ENCODE measurements at places on chromosomes 3 and 15.

DNA sequence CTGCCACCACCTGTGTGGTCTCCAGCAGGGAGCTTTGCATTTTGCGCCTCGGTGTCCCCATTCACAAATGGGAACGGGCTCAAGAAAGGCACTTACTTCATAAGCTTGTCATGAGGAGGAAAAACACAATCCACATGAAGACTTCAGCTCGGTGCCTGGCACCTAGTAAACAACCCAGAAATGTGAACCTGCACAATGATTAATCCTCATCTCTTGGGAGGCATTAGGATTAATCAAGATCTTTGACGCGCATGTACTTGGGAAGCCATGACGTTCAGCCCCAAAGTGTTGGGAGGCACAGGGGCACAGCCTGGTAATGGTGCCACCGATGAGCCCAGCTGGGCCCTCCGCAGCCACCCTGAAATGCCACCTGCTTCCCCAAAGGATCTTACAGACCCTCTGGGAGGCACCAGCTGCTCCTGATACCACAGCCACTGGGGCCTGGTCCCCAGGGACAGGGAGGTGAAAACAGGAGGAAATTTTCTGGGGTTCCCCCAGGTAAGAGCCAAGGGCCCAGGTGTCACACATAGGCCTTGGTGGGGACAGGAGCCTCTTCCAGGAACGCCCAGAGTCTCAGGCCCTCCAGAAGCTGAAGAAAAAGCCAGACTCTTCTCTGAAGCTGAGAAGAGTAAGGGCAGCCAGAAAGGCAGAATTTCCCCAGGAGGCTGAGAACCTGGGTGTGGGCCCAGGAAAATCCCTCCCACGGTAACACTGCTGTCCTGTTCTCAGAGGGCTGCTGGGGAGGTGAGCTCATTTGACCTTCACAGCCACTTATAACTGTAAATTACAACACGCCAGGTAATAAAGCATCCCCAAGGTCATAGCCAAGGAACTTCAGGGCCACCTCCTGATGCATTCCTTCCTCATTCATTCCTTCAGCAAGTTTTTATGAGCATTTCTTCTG, 507.5 kb downstream of the SHQ1 start:
- no peak for DNase-seq

DNA sequence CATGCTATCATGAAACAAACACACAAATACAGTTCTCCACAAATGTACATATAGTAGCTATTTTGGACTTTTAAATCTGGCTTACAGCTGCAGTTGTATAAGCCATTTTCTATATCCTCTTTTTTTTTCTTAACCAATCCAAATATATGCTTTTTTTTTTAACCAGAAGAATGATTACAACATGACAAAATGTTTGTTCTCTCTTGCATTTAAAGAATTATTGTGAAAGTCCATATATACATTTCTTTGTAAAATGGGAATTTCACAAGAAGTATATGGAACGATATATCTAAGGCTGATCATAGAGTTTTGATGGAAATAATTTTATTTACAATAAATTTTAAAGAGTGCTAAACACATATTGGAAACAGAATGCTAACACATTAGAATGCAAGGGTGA, 95.6 kb downstream of the CD200R1L start:
- no peak for DNase-seq

GRCh38 chr3:111319598-111319997, 222.4 kb upstream of the CD96 start:
- DNase-seq = no peak

DNA sequence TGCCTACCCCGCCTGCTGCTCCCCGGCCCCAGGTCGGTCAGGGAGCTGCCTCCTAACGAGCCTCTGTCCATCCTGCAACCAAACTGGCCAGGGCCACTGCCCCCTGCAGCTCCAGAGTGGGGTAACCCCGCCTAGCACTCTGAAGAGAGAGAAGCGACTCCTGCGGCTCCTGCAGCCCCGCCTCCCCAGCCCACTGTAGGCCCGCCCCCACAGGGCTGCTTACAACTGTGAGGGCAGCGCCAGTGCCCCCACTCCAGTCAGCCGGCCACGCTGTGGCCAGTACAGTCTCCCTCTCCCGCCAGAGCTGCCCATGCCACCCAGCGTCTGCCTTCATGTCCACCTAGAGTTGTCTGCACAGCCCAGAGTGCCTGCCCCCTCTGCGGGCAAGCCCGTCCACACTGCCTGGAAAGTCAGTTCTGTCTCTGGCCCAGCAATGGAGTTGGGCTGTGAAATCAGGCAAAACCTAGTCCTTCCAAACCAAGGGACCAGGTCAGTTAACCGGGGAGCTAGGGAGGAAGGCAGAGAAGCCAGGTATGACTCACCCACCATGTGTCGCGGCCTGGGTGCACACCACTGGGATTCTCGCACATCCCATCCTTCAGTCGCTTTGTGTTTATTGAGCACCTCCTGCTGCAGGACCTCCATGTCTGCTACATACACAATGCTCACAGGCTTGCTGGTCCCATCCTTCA, 2.4 kb downstream of the UCN2 start:
- peak; percentile 33 for DNase-seq

DNA sequence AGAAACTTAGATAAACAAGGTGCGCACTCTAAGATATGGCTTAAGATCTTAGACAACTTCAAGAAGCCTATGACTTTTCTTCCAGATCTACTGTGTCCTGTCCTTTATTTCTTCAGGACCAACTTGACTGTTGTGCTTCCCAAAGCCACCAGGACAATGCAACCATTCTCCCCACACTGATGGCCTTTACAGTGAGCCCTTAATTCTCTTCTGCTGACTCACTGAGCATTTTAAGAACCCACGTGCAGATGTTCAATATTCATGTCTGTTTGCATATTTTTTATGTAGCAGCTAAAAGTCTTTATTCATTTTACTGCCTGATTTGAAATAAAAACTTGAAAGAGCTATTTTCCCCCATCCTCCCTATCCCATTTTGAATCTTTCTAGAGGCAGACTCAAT, 103.3 kb upstream of the SLC2A2 start:
- no peak for DNase-seq

- peak; percentile 39 for DNase-seq
These were observed at the start of gene TTC23 for GRCh38 chr15:99249270-99249841. Gene TTC23, minus strand, starts transcription at chr15:99249581. Its CDS starts 20,869 bp downstream, at chr15:99228712.

- DNase-seq = peak; percentile 25
These were observed 63.6 kb downstream of the FAM81A start for GRCh38 chr15:59501597-59501996.

- no peak for DNase-seq
These were observed 414.2 kb downstream of the CNTN4 start for GRCh38 chr3:2512881-2513280.

GRCh38 chr15:81133782-81134461, at the start of gene CFAP161:
Gene CFAP161, plus strand, starts transcription at chr15:81134270. Its CDS starts 60 bp downstream, at chr15:81134330.
- DNase-seq = peak; percentile 74

DNA sequence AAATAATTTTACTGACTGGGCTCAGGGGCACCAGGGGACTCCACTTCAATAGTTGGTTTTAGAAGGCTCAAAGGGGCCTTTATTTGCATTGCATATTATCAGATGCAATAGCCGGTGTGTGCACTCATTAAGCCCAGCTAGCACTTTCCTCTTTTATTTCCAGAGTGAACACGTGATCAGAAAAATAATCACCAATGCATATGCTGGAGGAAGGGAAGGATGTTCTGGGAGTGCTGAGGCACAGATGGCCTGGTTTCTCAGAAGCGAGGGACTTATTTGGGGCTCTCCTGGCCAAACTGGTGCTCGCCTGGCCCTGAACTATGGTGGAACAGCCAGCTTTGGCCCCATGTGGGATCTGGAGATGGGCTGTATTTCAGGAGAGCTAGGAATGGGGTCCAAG, 60.4 kb upstream of the SEC13 start:
- no peak for DNase-seq

GRCh38 chr3:173988909-173989308, 591.4 kb downstream of the NLGN1 start:
- DNase-seq = no peak

GRCh38 chr3:61288446-61288845, 37.2 kb upstream of the FHIT start:
- peak; percentile 6 for DNase-seq

Measured in frontal cortex (tissue), 4 donors.